EH (cell line): ENCODE measurements at places on chromosomes 7 and 10.

- DNase-seq: no peak
These were observed 204.4 kb downstream of the DIP2C start for GRCh38 chr10:484925-485661.

DNA sequence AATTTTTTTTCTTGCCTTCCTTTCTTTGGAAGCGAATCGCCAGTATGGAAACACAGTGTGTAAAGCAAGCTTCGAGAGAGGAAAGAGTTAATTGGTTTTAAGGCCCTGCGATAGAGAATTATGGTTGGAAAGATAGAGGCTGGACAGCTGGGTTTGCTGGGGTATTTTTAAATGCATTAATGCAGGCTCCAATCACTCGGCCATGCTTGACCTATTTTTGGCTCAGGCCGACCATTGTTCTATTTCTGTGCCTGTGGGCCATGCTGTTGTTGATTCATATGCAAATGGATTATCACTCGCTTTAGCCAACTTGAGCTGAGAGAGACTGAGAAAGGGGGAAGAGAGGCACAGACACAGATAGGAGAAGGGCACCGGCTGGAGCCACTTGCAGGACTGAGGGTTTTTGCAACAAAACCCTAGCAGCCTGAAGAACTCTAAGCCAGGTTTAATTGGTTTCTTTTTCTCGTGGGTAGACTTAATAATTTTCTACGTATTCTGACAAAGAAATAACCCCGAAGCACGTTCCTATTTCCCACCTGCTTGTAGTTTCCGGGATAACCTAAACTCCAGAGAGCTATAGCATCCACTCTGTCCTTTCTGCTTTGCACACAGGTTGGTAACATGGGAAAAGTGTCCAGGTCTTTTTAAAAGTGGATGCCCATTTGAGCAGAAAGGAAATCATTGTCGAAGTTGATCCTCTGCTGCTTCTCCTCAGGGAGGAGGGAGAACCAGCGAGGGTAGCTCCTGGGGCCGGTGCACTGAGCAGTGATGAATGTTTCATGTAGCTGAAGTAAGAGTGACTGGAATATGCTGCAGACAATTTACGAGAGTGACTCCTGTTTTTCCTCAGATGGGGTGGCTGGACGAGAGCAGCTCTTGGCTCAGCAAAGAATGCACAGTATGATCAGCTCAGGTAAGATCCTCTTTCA is at the start of gene HDAC9:
Gene HDAC9 (plus strand): TSS at position 338 of the 929 bp plus-strand sequence. CDS start 554 bp downstream, at position 892.
- peak; percentile 70 for DNase-seq

DNA sequence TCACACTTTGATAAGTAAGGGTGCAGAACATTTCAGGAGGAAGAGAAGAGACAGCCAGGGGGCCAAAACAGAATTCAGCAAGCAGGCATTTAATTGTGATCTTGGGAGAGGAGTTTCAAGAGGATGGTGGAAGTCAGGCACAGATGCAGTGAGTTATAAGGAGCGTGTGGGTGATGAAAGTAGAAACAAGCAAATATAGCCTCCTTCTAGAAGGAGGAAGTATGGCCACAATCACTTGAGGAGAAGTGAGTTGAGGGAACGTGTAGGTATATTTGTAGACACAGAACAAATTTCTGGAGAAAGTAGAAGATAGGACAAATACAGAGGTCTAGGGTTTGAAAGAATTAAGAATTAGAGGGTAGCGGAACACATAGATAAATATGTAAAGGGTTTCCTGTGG is 165.8 kb downstream of the CACNB2 start:
- DNase-seq: no peak

DNA sequence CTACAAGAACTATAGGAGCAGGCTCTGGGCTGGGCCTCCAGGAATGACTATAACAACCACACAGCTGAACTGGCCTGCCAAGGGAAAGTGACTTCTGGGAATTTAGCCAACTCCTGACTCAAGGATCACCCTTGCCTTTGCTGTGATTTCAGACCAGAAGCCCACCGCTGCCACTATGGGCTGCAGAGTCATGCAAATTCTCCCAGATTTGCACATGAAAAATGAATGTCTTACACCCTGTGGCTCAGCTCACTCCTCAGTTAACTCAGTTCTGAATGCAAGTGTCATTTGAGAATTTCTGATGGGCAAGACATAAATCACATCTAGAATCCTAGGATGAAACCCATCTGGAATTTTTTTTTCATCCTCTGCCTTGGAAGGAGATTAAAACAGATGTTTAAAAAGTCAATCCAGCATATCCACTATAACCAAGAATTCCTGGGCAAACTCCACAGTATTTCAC is 186.5 kb upstream of the BET1 start:
- peak; percentile 97 for DNase-seq

DNA sequence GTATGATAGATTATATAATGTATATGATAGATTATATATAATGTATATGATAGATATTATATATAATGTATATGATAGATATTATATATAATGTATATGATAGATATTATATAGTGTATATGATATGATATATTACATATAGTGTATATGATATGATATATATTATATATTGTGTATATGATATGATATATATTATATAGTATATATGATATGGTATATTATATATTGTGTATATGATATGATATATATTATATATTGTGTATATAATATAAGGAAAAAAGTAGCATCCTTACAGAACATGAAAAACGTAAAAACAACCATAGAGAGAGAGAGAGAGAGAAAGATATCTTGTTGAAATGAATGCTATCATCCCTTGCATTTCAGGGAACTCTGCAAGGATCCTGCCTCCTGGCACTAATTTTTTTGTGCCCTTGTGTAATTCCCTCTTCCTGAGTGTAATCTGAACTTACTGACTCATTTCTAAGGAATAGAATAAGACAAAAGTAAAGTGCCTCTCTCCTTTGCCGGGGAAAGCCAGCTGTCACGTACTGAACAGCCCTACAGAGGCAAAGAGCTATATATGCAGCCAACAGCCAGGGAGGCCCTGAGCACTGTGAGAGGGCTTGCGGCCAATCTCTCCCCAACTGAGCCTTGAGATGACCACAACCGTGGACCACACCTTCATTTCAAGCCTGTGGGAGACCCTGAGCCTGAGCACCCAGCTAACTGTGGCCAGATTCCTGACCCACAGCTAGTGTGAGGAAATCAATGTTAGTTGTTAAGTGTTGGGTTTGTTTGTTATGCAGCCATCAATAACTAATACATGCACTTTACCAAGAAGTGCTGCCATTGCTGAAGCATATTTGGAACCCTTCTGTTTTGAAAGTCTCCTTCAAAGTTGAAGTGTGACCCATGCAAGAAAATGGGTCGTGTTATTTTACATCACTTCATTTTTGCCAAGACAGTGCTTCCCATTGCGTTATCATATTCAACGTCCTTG is 61.1 kb upstream of the EZH2 start:
- DNase-seq: peak; percentile 69

GRCh38 chr10:3010816-3011460 is 56.4 kb upstream of the PFKP start:
- no peak for DNase-seq

DNA sequence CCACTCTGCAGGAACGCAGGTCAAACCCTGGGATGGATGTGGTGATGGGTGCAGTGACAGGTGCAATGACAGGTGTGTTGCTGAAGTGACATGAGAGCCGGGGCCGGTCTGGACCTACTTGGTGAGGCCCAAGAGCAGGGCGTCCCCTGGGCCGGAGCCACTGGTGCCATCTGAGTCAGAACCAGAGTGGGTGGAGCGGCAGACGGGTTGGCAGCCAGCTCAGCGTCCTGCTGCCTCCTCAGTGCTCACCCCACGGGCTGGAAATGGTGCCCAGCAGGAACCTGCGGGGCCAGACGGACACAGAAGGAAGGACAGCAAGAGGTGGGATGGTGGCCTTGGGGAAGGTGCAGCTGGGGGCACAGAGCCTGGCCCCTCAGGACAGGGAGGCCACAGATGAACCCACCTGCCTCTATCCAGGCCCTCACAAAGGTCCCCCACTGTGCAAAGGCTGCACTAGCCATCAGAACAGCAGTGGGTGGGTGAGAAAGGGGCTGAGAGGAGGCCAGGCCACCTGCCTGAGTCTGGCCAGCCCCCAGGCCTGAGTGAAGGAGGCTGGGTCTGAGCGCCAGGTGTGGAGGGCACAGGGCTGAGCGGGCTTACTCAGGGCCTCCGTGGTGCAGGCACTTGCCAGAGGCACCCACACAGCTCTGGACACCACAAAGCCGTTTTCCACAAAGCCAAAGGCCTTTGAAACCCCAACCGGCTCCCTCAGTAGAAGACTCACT is 129.0 kb upstream of the PPP2R2D start:
- DNase-seq: no peak

DNA sequence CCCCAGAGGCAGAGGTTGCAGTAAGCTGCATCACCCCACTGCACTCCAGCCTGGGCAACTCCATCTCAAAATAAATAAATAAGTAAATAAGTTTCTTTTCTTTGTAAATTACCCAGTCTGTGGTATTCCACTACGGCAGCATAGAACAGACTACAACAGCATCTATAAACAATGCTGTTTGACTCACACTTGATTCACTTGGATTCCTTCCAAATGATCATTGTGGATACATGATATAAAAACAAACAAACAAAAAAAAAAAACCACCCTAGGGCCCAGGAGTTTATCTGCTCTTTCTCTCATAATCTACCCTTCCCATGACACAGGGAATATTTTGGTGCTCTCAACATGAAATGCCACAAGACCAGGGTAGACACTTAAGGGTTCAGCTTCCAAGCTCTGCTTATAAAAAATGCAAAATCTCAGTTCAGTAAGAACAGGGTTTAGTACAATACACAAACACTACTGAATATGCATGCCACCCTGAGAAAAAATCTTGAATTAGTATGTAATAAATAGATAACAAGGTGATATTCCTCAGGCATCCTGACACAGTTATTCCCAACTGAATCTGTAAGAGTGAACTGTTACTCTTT is 200.9 kb downstream of the FAM107B start:
- DNase-seq: peak; percentile 59

DNA sequence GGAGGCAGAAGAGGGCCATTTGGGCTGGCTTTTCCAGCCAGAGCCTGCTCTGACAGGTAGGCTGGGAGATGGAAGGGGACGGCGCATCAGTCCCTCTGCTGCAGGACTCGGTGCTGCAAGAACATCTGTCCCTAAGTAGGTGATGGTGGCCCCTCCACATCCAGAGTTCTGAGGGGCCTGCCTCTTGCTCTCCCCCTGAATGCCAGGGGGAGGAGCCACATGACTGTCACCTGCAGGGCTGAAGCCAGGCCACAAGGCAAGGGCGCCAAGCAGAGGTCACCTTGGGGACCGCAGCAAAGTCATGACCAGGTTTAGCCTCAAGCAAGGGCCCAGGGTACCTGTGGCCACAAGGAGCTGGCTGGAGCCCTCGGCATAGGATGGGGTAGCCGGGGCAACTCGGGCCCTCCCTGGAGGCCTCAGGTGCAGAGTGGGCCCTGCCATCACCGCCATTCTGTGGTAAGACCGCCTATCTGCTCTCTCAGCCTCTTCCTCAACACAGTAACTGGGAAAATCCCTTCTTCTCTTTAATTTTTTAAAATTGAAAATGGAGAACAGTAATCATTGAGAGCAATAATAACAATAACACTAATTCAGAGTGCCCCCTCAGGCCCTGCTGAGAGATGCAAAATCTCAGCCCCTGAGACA is 99.3 kb downstream of the FAM53B start:
- no peak for DNase-seq

DNA sequence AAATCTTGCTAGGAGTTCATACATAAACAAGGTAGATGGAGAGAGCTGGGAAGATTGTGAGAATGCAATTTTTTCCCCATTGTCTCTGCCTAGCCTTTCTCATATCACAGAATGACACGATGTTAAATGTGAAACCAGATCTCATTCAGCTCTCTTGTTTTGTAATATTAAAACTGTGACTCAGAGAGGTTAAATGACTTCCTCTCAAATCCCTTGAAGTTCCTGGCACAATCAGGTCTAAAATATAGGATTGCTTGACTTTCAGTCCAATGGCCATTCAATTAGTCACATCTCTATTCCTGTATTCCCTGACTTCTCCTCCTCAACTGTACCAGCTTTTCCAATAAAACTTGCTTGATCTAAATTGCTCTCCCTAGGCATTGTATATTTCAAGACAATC is 3.1 kb downstream of the ANKRD22 start:
- peak; percentile 83 for DNase-seq

- no peak for DNase-seq
These were observed 86.2 kb downstream of the SORBS1 start for GRCh38 chr10:95475003-95475383.

DNA sequence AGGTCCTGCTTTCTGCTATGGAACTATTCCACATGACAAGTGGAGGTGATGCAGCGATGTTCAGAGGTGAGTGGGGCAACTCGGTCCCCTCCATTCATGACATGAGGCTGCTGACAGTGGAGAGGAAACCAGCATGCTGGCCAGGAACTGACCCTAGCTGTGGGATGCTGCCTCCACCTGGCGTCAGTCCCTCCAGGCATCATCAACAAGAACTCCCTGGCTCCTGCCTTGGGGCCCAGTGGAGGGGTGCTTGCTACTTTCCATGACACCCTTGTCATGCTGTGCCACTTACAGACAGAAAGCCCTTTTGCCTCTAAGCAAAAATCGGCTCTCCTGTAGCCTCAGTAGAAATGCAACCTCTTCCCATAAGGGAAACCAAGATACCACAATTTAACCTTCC is 118.5 kb downstream of the LRRC18 start:
- no peak for DNase-seq

DNA sequence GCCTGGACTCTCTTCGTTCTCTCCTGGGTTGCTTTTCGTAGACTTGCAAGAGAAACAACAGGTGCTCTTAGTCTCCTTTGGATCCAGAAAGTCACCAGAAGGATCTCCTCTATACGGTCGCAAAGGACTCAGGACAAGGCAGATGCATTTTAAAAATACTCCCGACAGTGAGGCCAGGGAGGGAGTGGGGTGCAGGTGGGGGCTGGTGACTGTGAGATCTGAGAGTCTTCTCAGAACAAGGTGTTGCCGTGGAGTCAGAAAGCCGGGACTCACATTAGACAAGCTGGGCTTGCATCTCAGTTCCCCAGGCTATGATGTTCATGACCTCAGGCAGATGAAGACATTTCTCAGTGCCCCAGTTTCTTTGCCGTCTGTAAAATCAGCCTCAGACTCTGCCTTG is 507.2 kb downstream of the TCERG1L start:
- no peak for DNase-seq

- DNase-seq: peak; percentile 27
These were observed 58.7 kb upstream of the PRPS1L1 start for GRCh38 chr7:18086165-18087025.

GRCh38 chr7:141097430-141097829 is 23.6 kb downstream of the TMEM178B start:
- DNase-seq: peak; percentile 19

DNA sequence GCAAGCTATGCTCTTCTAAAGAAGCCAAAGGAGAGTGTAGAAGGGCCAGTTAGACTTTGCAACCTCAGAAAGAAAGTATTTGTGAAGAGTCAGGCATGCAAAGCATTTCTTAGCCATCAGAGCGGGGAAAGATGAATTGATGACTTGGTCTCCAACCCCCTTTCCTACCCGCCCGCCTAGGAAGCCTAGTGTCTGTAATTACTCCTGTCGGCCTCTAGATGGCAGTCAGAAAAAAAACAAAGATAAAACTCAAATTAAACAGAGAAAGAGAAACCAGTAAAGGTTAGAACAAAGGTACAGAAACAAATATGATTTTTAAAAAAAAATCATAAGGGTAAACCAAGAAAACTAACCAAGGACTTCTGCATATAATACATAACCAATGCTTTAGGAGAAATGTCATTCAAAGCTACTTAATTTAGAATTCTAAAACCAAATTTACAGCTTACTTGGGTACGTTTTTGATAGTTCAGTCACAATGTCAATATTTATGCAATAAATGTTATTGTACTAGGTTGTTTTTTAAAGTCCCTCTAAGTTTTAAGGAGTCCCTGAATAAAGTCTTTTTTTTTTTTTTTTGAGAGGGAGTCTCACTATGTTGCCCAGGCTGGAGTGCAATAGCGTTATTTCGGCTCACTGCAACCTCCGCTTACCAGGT is 97.6 kb downstream of the LYZL1 start:
- DNase-seq: peak; percentile 51

GRCh38 chr7:54831046-54831643 is 72.1 kb upstream of the SEC61G start:
- peak; percentile 14 for DNase-seq
